Muscle of leg (tissue), 16 donors: ENCODE measurements at places on chromosomes 5 and 9. TPM values are rescaled to one million over a fixed set of nuclear protein-coding genes. Genes with fewer than 3 reads are reported as not detected.

GRCh38 chr5:17343675-17344074, 126.2 kb downstream of the BASP1 start:
- DNase-seq, result peak; percentile 28

DNA sequence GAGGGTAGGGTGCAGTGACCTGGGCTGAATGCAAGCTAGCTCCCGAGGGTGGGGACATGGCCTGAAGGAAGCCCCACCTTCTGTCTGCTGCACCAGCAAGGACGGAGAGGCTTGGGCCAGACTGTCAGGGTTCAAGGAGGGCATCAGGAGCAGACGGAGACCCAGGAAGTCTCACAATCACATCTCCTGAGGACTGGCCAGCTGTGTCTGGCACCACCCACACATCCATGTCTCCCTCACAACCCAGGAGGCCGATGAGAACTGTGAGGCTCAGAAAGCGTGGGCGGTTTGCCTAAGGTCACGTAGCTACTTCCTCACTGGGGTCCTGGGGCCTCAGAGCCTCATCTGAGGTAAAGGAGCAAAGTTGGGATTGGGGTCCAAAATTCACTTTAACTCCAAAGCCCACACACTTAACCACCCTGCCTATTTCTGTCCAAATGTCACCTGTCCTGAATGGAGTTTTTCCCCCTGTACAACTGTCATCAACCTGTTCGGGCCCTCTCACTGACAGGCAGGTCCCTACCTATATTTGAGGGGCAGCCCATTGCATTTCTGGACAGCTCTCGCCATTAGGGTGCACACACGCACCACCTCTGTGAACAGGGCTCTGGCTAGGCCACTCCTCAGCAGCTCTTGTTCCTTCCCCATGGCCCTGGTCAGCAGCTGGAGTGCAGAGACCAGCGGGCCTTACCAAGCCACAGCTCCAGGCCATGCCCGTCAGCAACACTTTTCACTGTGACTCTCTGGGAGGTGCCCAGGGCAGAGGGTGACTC, 3.4 kb downstream of the IL13 start:
- DNase-seq, result no peak

- no peak for DNase-seq
These were observed 23.2 kb upstream of the NEURL1B start for GRCh38 chr5:172617817-172618216.

- no peak for DNase-seq
These were observed 8.2 kb downstream of the TOR2A start for GRCh38 chr9:127726871-127727270.

The TMEM174 gene
- total RNA-seq, result not detected

The DMGDH gene
- total RNA-seq, result 2.0 TPM

The SETX gene
- 37.5 TPM for total RNA-seq

The FABP6 gene
- total RNA-seq, result 0.09 TPM
